ENCODE measurements at places on chromosomes 6 and 20. TPM values are rescaled to one million over a fixed set of nuclear protein-coding genes. Genes with fewer than 3 reads are reported as not detected.

GRCh38 chr6:141593311-141593710 lies 539.4 kb upstream of the GJE1 start:
- no peak for DNase-seq

- no peak for DNase-seq
Observed at GRCh38 chr6:148317739-148318138, 24.9 kb upstream of the SASH1 start.

GRCh38 chr20:8082989-8083388 lies 49.1 kb upstream of the PLCB1 start:
- DNase-seq: no peak

The SNAP25 gene
- 0.69 TPM for total RNA-seq

DNA sequence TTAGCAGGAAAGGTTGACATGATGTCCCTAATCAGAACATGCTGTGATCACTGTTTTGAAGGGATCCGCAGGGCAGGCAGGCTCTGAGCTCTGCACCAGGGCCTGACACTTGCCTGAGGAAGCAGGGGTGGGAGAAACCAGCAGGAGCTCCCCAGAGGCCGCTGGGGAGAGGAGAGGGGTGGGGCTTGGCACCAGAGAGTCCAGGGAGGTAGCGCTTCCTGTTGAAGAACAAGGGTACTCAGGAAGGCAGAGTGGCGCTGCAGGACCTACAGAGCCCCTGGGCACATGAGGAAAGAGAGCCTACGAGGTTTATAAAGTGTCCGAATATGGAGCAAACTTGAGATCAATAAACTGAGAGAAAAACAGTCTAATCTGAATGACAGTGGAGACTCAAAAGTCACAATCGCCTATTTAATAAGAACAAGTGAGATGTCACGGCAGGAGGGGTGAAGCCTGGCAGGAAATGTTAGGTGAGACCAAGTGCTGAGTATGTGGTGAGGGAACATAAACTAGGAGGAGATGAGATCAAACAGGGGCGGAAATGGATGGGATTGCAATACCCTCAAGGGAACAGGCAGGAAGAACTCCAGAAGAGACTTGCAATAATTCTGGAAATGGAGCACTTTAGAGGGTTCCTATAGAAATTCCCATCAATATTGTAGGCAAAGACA lies 5.8 kb upstream of the TBXT start:
- DNase-seq: no peak

- no peak for DNase-seq
Observed at GRCh38 chr20:14553774-14554534, 216.5 kb upstream of the FLRT3 start.

GRCh38 chr6:5679691-5680090 lies 327.0 kb downstream of the NRN1 start:
- DNase-seq: no peak

GRCh38 chr20:42594011-42594410 lies 595.7 kb downstream of the PTPRT start:
- no peak for DNase-seq

The GSTA3 gene
- total RNA-seq: not detected

The CST7 gene
- total RNA-seq: not detected

DNA sequence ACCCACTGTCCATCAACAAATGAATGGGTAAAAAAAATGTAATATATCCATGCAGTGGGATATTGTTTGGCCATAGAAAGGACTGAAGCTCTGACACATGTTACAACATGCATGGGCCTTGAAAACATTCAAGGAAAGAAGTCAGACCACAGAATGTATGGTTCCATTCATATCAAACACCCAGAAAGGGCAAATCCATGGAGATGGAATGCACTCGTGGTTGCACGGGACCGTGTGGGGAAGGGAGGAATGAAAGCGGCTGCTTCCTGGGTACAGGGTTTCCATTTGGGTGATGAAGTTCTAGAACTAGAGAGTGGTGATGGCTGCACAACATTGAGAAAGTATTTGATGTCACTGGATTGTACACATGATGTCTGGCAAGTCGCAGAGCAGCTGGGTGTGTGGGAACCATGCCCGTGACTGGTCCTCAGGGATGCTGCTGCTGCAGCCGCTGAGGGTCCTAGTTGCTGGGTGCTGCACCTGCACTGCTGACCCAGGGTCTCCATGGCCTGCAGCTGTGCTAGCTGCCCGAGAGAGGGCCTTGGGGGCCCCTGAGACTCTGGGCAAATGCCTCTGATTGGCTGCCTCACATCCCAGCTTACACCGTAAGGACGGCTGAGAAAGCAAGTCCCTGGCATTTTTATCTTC lies 220.3 kb downstream of the NRN1 start:
- no peak for DNase-seq

GRCh38 chr6:37054171-37054570 lies 48.7 kb downstream of the FGD2 start:
- no peak for DNase-seq

The ZC2HC1B gene
- not detected for total RNA-seq

GRCh38 chr6:157779705-157780604 lies 43.1 kb upstream of the SNX9 start:
- no peak for DNase-seq

- no peak for DNase-seq
Observed at GRCh38 chr6:34586327-34587040, 30.4 kb upstream of the SPDEF start.

The SAMD10 gene
- total RNA-seq: 8.8 TPM

DNA sequence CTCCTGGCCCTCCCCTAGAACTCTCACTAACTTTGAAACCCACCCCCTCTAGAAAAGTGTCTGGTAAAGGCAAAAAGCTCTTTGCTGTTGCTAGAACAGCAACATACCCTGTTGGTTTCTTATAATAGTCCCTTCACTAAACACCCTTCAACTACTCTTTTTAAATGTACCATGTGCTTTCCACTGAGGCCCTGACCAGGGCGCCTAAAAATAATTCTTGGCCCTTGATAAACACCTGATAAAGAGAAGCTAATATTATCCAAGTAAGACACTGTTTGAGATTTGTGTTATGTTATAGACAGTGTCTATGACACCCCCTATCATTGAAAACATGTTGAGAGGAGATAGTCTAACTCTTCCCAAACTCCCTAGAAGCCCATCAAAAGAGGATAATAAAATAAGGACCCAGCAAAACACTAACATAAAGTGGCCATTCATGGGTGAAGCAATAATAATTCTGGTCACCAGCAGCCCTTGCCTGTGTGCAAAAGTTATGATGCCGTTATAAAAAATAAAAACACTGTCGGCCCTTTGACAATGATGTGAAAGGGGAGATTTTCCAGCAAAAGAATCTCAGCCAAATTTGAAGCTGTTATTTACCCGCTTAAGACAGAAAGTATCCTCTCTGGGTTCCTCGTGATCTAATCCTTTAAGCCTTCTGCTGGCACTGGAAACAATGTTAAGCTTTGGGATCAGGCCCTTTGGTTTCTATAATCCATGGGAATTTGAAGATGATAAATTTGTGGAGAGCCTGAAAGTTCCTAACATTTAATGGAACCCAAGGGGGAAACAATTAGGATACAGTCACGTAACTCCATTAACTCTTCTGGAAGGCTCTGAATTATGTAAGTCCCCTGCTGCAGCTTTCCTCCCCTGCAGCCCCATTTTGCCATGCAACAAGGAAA lies 122.6 kb upstream of the PLCB4 start:
- no peak for DNase-seq
